ENCODE measurements at places on chromosomes 12 and 14.

DNA sequence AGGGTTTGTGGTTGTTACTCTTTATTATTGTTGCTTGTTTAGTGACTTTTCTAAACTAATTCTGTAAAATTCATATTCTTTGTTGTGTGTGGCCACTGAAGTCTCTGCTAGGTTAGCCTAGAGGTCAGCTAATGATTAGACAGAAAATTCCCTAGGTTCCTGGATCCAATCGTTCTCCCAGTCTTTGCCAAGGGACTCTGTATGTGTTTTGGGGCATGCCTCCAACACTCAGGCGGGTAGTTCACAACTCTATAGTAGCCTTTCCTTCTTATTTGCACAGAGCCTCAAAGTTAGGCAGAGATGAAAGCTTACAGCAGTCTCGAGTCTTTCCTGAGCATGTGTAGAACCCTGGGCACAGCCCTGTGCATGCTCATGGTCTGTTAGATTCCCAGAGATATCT lies 32.7 kb upstream of the RIN3 start:
- no peak for DNase-seq

DNA sequence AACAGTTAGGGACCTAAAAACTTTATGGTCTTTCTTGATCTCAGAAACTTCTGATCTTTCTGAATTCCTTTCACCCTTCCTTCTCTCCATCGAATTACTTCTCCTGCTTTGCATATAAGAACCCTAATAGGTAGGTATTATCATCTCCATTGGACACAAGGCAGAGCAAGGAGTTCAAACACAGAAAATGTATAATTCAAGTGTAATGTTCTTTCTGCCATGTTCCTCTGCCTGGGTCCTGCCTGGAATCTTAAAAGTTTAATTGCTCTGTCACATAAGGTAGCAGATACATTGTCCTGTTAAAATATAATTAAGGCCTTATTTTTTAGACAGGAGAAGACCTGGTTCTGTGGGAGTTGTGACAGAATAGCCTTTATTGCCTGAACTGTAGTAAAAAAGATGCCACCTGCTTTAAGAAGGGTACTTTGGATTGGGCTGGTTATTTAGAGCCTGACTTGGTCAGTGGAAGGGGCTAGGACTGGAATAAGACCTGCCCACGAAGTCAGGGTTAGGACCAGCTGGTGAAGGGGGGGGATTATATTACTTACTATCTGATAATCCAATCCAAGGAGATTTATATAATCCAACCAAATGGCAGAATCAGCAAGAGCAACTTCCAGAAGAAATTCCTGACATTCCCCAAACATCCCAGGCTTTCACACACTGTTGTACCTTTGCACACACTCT lies 10.4 kb downstream of the G2E3 start:
- no peak for DNase-seq

- no peak for DNase-seq
These were observed 306.7 kb downstream of the ZFP36L1 start for GRCh38 chr14:68486033-68486732.

- DNase-seq: no peak
These were observed 78.4 kb downstream of the NTF3 start for GRCh38 chr12:5510251-5510805.

DNA sequence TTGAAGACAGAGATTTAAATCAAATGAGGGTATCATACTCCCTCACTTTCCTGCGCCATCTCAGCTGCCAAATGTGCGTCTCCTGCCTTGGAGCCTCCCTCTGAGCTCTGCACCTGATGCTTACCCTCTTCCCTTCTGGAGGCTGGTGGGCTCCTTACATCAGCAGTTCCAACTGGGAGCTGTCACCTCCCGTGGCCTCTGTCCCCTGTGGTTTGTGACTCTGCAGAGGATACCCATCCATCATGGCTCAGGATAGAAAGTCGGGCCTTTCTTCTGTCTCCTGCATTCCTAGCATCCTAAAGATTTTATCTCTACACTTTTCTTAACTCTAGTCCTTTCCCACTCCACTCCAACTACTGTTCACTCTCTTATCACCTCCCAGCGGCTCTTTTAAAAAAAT lies 570.6 kb downstream of the BCL11B start:
- DNase-seq: no peak

DNA sequence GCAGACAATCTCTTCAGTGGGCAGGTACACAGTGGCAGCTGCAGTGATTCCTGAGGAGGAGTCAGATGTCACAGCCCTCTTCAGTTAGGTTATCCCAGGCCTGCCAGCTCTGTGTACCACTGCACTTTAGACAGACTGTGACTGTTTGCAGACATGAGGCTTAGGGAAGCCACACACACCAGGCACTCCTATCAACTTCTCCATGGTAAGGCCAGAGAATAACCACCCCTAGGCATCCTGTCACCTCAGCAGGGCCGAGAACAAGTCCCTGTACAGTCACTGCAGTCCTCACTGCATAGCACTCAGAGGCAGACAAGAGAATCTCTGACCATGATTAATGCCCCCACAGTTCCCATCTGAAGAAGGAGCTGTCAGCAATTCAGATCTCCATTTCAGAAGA lies 296.5 kb downstream of the GALC start:
- no peak for DNase-seq

DNA sequence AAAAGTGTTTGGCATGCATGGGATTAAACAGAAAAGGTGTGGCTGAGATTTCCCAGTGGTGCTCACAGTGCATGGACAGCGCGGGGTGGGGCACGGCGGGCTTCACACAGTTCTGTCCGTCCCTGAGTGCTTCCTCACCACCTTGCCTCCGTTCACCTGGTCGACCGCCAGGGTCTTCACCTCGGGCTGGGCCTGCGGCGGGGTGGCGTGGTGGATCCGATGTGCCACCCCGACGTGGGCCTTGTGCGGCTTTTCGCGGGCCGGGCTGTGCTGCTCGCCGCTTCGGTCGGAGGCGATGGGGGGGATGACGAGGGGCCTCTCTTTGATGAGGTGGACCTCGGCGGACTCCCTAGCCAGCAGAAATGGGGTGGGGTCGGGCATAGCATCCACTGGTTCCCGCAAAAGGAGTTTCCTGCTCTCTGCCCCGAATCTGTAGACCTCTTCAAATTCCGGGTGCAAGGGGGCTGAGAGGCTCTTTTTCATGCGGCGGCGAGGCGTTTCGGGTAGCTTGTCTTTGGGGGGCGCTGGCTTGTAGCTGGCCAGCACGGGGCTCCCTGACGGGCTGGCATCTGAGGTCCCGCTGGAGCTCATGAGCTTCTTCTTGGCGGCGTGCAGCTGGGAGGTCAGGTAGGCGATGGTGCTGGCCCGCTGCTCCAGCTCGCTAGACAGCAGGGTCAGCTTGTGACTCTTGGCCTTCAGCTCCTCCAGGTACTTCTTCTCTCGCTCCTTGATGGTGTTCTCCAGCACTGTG lies 35.5 kb downstream of the CCDC92 start:
- no peak for DNase-seq

- DNase-seq: no peak
These were observed 6.3 kb downstream of the DHH start for GRCh38 chr12:49088150-49088931.

DNA sequence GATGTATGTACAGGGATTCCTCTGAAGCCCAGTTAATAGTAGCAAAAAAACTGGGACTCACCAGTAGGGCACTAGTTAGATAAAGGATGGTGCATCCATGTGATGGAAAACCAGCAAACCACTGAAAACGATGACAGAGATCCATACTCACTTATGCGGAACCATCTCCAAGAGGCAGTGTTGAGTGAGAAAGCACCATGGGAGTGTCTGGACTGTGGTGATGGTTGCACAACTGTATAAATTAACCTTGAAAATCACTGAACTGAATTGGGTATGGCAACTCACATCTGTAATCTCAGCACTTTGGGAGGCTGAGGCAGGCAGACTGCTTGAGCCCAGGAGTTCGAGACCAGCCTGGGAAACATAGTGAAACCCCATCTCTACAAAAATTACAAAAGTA lies 53.6 kb upstream of the ZFP36L1 start:
- DNase-seq: no peak

DNA sequence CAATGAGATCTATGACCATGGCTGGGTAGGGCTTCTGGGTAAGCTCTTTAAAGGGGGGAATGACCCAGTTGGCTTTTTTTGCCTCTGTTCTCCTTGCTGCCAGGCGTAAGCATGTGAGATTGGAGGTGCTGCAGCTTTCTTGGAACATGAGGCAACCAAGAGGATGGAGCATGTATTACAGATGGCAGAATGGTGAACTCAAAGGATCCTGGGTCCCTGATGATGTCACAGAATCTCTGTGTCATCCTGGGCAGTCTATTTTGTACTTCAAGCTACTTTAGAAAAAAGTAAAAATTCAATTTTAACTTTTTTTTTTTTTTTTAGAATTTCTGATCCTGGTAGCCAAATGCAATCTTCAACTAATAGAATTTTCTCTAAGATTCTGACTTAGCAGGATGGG lies 8.0 kb downstream of the KRT82 start:
- no peak for DNase-seq

GRCh38 chr14:93183596-93184317 lies 940 bp downstream of the MOAP1 start:
- no peak for DNase-seq

DNA sequence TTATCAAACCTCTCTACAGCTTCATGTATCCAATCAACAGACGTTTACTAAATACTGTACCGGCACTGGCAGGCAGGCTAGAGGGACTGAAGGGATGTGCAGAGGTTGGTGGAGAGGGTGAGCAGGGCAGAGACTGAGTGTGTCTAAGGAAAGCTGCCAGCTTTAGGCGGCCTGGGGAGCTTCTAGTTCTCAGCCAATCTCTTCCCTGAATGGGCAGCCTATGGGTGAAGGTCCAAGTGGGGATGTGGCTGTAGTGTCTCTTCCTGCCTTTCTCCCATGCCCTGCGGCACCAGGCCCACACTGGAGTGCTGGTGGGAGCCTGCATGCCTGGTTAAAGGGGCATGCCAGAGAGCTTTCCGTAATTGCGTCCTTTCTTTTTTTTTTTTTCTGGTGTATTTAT lies 239.8 kb downstream of the CACNA1C start:
- DNase-seq: no peak

DNA sequence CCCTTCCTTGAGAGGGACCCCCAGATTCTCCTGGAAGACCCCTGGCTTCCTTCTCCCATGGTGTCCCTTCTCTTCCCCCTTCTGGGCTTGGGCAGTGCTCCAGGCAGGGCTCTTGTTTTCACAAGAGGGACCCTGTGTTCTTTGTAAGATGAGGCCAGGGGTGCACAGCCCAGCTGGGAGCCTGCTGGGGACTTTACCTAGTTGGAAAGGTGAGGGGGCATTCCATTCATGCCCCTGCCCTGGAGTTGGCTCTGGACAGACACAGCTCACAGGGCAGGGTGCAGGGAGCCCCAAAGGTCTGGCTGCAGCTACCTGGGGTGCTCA lies 31.2 kb downstream of the ISCA2 start:
- no peak for DNase-seq

GRCh38 chr12:62720661-62721330 lies 214.2 kb downstream of the PPM1H start:
- no peak for DNase-seq

DNA sequence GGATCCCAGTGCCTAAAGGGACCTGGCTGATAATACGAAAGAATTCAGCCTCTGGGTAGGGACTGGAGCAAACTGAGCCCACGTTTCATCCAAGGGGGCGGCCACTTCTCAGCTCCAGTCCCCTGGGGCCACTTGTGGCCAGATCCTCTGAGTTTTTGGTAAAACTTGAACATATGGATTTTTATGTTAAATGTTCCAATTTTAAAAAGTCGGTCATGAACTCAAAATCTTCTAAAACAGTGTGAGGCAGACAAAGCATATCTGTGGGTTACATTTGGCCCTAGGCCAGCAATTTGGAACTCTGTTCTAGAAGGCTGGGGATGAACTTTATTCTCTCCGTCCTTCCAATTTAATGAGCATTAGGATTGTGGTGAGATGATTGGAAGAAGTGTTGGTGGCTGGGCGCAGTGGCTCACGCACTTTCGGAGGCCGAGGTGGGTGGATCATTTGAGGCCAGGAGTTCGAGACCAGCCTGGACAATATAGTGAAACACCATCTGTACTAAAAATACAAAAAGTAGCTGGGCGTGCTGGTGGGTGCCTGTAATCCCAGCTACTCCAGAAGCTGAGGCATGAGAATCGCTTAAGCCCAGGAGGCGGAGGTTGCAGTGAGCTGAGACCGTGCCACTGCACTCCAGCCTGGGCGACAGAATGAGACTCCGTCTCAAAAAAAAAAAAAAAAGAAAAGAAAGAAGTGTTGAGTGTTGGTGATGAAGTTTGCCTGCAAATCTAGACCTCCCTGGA lies 3.0 kb upstream of the PPP1CC start:
- no peak for DNase-seq

DNA sequence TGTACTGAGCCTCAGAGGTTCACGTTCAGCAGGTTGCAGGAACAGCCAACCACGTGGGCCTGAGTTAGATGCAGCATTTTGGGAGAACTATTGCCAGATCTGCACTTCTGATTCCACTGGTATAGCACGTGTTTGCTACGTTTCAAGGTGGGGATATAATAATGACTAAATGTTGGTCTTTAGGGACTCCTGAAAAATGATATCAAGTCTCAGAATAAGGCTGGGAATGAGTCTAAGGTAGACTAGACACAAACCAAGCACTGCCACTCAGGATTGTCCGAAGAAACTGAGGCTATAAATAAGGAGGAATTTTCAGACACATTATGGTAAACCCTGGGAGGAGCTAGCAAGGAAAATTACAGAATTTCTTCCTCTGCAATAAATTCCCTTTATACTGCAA lies 98.1 kb downstream of the ESR2 start:
- DNase-seq: no peak

GRCh38 chr14:56046546-56046945 lies 71.7 kb upstream of the PELI2 start:
- no peak for DNase-seq

All from stimulated activated CD8-positive, alpha-beta memory T cell treated with anti-CD3 and anti-CD28 coated beads, Interleukin-4, amount 100 ng/mL, for 1 hour (primary cell).